ENCODE measurements at places on chromosomes 12 and 14. TPM values are rescaled to one million over a fixed set of nuclear protein-coding genes. Genes with fewer than 3 reads are reported as not detected.
A peak's percentile ranks its signal among the peaks of the same experiment; 100 is the strongest.

RFLNA gene
- not detected for total RNA-seq

DNA sequence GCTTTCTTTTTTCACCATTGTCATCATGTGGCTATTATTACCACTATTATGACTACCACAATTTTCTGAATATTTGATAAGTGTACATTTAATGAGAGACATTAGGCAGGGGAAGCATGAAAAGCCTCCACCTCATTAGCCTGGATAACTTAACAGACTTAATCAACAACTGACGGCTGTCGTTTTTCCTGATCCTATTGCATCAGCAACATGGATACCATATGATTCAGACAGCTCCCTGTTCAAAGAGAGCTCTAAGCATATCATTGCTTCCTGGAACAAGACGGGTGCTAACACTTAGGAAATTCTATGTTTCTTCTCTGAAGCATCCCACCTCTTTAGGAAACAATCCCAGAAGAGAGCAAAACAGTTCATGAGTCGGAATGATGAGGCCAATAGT lies 765.2 kb downstream of the NOVA1 start:
- no peak for DNase-seq

GRCh38 chr12:26783131-26783526 lies 49.9 kb downstream of the ITPR2 start:
- DNase-seq, result no peak

- no peak for DNase-seq
Measured at GRCh38 chr12:2649201-2650030, 145.4 kb upstream of the FKBP4 start.

GRCh38 chr14:96906434-96906833 lies 109.3 kb downstream of the VRK1 start:
- DNase-seq, result no peak

DNA sequence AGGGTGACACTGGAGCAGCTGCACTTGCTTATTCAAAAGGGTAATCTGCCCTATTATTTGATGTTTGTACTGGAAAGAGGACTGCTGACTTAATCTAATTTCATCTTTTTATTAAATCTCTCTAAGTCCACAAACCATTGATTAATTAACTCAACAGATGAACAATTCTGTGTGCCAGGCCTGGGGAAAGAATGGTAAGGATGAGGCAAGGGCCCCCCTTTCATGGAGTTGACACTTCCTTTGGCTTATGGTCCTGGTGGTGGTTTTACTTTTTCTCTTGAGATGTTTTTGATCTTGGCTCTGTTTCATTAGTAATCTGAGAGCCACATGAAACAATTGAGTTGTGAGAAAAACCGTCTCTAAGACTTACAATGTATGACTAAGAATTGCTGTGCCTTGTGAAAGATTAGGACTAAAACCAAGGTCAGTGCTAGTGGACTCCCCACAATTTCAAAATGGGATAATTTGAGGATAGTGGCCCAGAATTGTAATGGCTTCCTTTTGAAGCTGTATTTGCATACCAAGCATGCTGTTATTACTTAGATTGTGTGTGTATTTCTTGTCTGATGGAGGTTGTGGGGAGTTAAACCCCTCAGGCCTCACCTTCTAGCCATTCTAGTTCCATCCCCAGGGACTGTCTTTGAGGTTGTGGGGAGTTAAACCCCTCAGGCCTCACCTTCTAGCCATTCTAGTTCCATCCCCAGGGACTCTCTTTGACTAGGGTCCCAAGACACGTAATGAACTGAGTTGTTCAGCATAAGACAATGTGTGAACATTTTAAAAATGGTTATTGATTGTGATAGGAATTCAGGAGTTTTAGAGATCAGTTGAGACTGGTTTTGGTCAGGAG lies 52.5 kb upstream of the EVL start:
- DNase-seq, result no peak

TIMELESS gene
- total RNA-seq, result 33.3 TPM

GRCh38 chr14:99062216-99062615 lies 209.8 kb downstream of the BCL11B start:
- DNase-seq, result no peak

GRCh38 chr12:6613015-6613775 lies 6.0 kb upstream of the CHD4 start:
- DNase-seq, result peak; percentile 95

MYF6 gene
- not detected for total RNA-seq

DNA sequence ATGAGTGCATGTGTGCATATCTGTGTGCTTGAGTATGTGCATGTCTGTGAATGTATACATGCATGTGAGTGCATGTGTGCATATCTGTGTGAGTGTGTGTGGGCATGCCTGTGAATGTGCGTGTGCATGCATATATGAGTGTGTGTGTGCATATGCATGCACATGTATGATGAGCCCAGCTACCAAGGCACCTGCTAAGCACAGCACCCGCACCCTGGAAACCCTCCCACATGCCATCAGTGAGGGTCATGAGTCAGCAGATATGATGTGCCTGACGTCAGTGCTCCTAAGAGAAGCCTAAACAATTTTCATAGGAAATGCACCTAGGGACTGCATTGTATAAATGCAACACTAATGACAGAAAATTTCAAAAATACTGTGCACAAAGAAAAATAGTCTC lies 151.1 kb downstream of the KIF26A start:
- peak; percentile 15 for DNase-seq

- DNase-seq, result no peak
Measured at GRCh38 chr12:4482936-4483335, 37.3 kb upstream of the FGF6 start.

FGD6 gene
- total RNA-seq, result 6.6 TPM

TMEM119 gene
- total RNA-seq, result not detected

GRCh38 chr12:64221651-64222008 lies 466 bp downstream of the KICS2 start:
- peak; percentile 92 for DNase-seq

GRCh38 chr12:128025589-128026245 lies 241.3 kb upstream of the TMEM132C start:
- no peak for DNase-seq

DNA sequence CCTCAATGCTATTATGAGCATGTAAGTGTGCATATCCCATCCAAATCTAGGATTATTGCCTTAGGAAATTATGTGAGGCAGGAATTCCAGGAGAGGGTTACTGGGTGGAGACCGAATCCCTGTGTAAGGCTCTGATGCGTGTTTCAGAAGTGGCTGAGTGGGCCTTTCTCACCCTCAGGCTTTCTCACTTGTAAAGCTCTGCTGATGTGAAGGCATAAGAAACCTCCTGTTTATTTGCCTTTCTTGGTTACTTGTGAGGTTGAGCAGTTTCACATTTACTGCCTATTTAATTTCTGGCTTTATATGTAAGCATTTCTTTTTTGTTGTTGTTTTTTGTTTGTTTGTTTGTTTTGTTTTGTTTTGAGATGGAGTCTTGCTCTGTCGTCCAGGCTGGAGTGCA lies 11.0 kb downstream of the IL31 start:
- no peak for DNase-seq

DNA sequence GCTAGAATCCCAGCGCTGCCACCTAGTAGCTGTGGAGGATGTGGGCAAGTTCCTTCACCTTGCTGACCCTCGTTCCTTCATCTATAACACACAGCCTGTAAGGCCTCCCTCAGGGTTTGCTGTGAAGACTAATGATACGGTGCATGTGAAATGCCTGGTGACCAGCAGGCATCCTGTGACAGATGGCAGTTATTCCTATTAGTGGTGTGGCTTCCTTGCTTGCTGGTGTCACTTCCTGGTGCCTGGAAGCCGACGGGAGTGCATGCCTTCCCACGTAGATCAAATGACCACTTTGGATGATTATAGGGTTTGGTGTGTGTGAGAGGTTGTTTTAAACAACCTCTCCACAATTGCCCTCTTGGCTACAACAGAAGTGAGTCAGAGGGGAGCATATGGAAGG lies 894.9 kb downstream of the VRK1 start:
- DNase-seq, result no peak

DNA sequence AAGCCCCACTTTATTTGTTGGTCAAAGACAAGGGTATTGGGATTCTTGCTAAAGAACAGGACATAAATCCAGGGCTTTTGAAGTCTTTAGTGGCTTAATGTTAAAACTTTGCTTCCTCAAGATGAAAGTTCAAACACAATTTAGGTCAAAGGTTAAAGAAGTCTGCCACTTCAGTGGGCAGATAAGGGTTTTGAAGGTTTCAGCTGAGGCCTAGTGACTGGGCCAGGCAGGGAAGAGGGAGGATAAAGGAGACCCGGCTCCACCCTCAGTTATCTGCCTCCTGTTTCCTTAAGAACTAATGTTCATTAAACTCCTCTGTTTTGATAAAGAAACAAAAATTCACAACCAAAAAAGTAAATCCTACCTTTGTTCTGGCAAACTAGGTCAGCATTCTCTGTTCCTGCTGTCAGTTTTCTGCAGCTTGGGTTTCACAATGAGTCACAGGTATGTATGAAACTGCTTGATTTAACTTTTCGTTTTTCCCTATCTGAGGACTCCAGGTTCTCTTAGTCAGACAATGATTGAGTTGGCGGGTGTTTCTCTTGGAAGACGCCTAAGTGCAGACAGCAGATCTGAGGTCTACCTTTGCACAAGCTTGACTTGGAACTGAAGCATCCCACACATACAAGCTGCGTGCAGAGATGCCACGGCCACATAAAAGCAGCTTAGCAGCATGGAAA lies 208.3 kb downstream of the EXOC5 start:
- peak; percentile 38 for DNase-seq

DNA sequence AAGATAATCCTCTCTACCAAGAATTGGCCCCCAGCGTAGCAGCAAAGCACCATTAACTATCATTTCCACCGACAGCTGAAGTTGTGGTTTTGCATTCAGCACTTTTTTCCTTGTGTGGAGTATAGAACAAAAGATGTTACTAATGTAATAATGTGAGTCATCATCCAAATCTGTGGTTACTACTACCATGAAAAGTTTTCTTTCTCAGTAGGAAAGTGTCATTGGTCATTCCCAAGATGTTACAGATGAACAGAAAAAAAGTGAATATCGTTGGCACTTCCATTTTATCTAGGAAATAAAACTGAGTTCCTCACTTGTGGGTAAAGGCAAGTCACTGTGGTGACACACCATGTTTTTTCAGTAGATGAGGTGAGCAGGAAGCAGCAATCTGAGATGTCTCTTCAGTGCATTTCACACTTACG lies 30.3 kb upstream of the IFNG start:
- no peak for DNase-seq

DNA sequence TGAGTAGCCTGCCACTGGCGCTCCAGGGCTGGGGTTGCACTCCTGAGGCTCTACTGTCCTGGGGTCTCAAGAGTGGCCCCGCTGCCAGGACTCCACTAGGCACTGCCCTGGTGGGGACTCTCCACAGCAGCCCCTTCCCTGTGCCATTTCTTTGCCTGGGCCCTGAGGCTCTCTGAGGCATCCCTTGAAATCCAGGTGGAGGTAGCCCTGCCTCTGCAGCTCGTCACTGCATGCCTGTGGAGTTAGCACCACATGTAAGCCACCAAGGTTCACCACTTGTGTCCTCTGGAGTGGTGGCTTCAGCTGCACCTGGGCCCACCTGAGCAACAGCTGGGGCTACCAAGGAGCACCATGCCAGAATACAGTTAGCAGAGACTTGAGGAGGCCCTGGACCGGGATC lies 39.9 kb upstream of the BATF start:
- DNase-seq, result no peak

RDH12 gene
- total RNA-seq, result not detected

PLEK2 gene
- 12.0 TPM for total RNA-seq

HOXC12 gene
- not detected for total RNA-seq

C12orf54 gene
- total RNA-seq, result not detected

DNA sequence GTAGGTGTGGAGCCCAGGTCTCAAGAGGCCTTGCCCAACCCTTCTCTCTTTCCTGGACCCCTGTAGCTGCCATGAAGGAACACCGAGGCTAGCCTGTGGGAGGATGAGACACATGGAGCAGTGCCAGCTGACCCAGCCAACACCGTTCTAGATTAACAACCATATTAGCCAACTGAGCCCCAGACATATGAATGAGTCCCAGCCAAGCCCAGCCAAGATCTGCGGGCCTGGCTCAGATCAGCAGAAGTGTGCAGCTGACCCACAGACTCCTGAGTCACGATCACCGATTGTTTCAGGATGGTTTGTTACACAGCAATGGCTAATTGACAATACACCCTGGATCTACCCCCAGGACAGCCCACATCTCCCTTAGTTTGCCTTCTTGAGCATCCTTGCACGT lies 82.1 kb downstream of the NTF3 start:
- no peak for DNase-seq

GRCh38 chr14:66295386-66295785 lies 190.8 kb upstream of the CCDC196 start:
- no peak for DNase-seq

- no peak for DNase-seq
Measured at GRCh38 chr12:103791350-103791920, 49.6 kb downstream of the NT5DC3 start.

- no peak for DNase-seq
Measured at GRCh38 chr12:133129368-133130037, 571 bp downstream of the ZNF891 start.

- no peak for DNase-seq
Measured at GRCh38 chr12:71973687-71974086, 35.0 kb downstream of the TPH2 start.

TMCC3 gene
- total RNA-seq, result 0.10 TPM

GRCh38 chr14:90281261-90281660 lies 24.9 kb downstream of the PSMC1 start:
- DNase-seq, result peak; percentile 61

- no peak for DNase-seq
Measured at GRCh38 chr12:4366090-4366489, 13.4 kb downstream of the FGF23 start.

BBOF1 gene
- 1.5 TPM for total RNA-seq

OTOGL gene
- total RNA-seq, result not detected
